ENCODE measurements at places on chromosomes 16 and 17. TPM values are rescaled to one million over a fixed set of nuclear protein-coding genes. Genes with fewer than 3 reads are reported as not detected.

The PYY gene
- not detected for total RNA-seq

The AOC2 gene
- total RNA-seq, result 3.2 TPM

The PLEKHG4 gene
- total RNA-seq, result 4.0 TPM

The CCL7 gene
- total RNA-seq, result not detected

The TMED6 gene
- 0.56 TPM for total RNA-seq

The CYBC1 gene
- 111 TPM for total RNA-seq

The CNTNAP4 gene
- 0.14 TPM for total RNA-seq

The ARL2BP gene
- 63.9 TPM for total RNA-seq

The KRTAP1-1 gene
- total RNA-seq, result not detected

DNA sequence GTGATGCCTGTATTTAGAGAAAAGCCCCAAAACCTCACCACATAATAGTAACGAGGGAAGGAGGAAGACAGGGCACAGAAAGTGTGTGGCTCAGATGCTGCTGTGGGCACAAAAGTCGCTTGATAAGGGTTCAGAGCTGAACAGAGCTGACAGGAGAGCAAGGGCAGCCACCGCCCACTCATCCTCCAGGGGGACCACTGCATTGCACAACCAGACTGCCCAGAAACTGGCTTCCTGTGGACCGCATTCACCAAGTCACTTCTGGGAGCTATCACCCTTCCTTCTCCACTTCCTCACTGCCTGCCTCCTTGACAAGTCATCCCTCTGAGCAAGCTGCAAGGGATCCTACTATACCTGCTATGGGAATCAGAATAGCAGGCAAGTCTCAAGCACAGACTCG lies 512.4 kb upstream of the CDH11 start:
- no peak for DNase-seq

DNA sequence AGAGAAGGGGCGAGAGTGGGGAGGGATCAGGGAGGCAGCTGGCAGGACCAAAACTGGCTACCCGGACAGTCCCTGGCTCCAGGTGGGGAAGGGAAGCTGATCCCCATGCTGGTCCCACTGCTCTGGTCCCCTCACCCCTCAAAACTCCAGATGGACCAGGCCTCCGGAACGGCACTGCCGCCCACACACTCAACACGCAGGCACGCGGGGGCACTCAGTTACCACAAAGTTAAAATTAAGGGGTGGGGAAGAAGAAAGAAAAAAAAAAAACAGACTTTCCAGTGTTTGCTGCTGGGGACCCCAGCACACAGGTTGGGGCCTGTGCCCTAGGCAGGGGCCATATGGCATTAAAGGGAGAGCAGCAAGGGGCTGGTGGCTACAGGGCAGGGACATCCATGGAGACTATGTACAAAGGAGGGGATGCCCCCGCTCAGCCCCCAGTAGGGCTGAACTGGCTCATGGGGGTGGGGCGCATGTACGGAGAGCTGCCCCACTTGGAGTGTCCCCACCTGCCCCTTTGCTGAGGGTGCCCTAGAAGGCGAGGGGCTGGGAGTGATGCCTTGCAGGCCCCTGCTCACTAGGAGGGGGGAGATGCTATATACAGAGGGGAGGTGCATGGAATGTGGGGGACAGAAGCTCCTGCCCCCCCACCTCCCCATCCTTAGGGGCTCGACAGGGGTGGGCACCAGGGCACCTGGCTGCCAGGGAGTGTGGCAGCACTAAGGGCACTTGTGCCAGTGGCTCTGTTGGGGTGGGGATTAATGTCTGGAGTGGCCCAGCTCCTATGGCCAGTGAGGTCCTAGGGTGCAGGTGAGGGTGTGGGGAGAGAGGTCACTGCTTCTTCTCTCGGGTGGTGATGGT lies 5.6 kb downstream of the TP53I13 start:
- DNase-seq, result no peak

DNA sequence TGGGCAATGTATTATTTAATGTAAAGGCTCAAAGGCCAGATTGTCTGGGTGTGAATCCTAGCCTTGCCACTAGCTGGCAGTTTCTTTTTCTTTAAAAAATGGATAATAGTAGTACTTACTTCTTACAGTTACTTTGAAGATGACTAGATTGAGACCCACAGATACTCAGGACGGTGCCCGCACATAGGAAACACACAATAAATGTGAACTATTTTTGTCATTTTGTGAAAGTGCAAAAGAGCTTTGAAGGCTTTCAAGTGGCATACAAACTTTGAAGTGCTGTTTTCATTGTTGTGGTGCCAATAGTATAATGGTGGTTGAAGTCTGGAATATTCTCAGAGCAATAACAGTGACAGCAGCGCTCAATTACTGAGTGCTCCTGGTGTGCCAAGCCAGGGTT lies 63.6 kb downstream of the OTOA start:
- no peak for DNase-seq

DNA sequence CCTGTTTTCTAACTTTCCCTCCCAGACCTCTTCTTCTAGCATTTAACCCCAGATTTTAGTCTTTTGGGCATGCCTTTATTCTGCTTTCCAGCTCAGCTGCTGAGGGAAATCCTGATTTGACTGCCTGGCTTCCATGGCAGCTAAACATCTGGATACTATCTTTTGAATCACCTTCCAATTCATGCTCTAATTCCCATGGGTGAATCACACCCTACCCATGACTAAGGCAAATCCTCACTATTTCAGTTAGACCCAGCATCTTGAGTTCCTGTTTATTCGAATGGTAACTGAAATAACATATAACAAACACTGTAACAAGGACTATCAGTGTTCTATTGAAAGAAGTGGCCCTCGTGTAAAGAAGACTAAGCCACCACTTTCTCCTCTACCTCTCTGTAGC lies 29.8 kb downstream of the CA10 start:
- no peak for DNase-seq

GRCh38 chr16:57279780-57280638 lies 4.5 kb downstream of the PLLP start:
- no peak for DNase-seq

DNA sequence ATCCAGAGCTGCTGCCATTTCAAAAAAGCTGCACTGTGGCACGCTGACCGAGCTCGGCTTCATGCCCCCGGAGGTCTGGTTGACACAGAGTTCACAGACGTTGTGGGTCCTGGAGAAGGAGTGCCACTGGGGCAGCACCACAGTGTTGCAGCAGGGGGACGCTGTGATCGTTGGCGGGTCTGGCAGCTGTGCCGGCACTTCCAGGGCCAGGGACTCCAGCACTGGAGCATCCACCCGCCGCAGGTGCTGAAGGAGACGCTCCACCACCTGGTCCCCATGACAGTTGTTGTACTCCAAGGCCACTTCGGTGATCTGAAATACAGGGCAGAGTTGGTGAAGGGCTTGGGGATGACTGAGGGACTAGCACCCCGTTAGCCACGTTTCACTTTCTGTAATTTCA lies 23.5 kb downstream of the SNN start:
- no peak for DNase-seq

DNA sequence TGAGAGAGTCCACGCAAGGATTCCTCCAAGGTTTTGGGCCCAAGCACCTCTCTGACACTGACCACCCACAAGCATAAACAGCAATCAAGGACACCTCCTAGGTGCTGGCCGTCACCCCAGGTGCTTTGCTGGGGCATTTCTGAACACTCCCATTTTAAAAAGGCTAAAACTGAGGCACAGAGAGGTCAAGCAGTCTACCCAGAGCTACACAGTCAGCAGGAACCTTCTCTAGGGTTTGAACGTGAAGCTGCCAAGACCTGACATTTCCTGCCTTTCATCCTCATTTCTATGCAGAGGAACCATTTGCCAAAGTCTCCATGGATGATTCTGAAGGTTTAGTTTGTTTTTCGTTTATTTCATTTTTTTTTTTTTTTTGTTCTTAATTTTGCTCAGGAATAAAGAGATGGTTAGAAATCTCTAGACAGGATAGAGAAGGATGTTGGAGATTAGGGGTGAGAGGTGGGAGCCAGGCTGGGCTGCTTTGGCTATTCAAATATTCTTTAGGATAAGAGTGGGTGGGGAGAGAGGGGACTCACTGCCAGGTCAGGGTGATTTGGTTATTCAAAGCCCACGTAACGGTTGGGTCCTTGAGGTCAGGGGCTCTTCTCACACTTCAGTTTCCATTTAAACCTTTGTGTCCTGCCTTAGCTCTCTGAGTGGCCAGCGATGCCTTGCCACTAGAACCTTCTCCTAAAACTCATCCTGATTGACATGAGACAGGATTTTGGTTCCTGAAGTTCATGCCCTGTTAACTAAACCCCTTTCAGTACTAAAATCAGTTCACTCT lies 6.2 kb downstream of the PLCG2 start:
- DNase-seq, result no peak

- DNase-seq, result no peak
Measured at GRCh38 chr17:65268832-65269231, 131.7 kb downstream of the RGS9 start.

DNA sequence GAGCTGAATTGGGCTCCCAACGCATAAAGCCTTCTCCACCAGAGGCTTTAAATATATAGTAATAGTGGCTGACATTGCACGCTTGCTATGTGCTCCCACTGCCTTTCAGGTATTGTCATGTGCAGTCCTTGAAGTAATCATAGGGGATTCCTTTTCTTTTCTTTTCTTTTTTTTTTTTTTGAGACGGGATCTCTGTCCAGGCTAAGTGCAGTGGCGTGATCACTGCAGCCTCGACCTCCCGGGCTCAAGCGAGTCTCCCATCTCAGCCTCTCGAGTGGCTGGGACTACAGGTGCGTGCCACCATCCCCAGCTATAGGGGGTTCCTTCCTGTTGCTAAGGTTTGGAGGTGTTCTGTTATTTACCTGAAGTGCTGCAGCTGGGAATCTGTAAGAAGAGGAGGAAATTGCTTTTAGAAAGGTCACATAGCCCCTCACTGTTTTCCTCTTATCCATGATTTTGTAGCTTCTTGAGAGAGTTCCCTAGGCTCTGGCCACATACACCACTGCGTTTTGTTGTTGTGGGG lies 845 bp downstream of the RPL27 start:
- no peak for DNase-seq

DNA sequence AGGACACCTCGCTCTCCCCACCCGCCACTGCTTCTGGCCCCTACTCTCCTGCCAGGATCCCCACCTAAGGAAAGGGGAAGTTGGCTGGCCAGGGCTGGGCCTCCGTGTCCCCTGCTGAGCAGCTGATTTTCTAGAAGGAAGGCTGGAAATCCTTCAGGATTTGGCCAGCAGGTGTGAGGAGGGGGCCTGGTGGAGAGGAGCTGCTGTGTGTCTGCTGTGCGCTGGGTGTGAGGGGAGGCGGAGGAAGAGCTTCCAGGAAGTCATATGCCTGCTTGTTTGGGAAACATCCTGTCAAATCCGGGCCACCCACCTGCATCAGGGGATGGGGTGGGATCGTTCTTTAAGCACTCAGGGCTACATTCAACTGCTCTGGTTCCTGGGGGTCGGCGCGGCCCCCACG lies 28.6 kb downstream of the TPSG1 start:
- no peak for DNase-seq

DNA sequence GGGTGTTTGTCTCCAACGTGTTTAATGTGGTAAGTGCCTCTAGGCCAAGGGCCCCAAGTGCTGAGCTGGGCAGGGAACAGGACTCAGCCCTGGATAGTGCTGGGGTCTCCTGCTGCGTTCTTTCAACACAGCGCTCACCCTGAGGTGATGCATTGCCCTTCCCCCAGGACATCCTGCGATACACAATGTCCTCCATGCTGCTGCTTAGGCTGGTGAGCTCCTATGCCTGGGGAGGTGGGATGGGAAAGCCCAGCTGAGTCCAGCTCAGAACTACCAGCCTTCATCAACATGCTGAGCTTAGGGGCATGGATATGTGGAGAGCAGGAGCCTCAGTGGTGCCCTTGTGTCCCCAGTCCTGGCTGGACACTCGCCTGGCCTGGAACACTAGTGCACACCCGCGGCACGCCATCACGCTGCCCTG lies 563 bp downstream of the ZACN start:
- DNase-seq, result no peak

- no peak for DNase-seq
Measured at GRCh38 chr17:81000631-81001357, 9.2 kb downstream of the CHMP6 start.

GRCh38 chr17:28469376-28469775 lies 4.1 kb upstream of the SLC13A2 start:
- no peak for DNase-seq
